ENCODE measurements at places on chromosomes 5 and 9.

- DNase-seq, result no peak
Observed at GRCh38 chr5:135156715-135157404, 122.8 kb upstream of the PITX1 start.

GRCh38 chr5:74296685-74297408 lies 343.7 kb downstream of the ENC1 start:
- DNase-seq, result no peak

- DNase-seq, result no peak
Observed at GRCh38 chr9:134783699-134784039, 96.9 kb upstream of the FCN2 start.

DNA sequence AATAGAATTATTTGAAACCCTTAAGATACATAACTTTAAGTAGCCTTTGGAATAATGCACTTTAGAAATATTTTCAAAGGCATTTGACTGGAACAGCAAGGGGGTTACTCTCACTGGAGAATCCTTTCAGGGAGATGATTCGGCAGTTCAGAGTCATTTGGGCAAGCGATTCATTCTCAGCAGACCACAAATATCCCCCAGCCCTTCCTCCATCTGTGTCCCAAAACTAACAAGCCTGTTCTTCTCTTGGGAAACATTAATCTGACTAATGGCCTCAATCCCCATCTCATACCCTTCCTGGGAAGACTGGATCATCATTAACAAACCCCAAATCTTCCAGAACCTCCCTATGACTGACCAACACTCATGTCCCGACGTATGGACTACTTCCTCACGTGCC lies 65.8 kb upstream of the S1PR3 start:
- DNase-seq, result no peak

GRCh38 chr5:154446195-154447088 lies 645 bp downstream of the SAP30L start:
- peak; percentile 8 for DNase-seq

GRCh38 chr5:179254638-179255271 lies 90.5 kb downstream of the ADAMTS2 start:
- no peak for DNase-seq

- DNase-seq, result no peak
Observed at GRCh38 chr9:85536076-85536475, 205.7 kb downstream of the AGTPBP1 start.
